ENCODE measurements at places on chromosomes 7 and 10.

DNA sequence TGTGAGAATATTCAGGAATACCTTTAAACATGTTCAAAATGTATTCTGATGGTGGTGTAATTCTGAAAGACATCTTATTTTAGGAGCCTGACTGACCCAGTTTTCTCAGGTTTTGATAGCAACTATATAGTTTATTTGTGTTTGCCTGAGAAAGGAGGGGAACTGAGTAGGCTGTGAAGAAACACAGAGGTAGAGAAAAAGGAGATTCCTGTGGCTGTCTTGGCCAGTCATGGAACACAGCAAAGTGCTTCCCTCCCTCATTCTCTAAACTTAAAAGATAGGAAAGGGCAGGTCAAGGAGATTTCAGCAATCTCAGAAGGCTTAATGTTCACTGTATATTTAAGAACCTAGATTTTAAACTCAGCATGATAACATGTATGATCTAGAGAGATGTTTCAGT, 43.5 kb downstream of the ZMYND11 start:
- DNase-seq: no peak

GRCh38 chr10:35854661-35855060, 212.6 kb upstream of the FZD8 start:
- no peak for DNase-seq

DNA sequence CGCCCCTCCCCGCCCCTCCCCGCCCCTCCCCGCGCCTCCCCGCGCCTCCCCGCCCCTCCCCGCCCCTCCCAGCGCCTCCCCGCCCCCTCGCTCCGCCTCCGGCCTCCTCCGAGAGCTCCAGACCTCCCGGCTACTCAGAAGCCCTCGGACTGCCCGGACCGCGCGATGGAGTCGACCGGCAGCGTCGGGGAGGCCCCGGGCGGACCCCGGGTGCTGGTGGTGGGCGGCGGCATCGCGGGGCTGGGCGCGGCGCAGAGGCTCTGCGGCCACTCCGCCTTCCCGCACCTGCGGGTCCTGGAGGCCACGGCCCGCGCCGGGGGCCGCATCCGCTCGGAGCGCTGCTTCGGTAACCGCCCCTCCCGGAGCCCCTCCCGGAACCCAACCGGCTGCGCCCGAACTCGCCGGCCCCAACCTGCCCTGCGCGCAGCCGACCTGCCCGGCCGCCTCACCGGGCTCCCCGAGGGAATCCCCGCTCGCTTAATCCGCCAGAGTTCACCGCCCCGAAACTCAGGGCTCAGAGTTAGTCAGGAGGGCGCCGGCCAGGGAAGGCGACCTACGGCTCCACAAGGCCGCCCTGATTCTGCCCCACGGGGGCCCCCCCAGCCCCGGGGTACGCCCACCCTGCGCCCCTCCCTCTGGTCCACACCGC, at the start of gene PAOX:
PAOX (plus strand) TSS at position 111 of the 649 bp plus-strand sequence; CDS start at position 166, 55 bp downstream.
- peak; percentile 81 for DNase-seq

DNA sequence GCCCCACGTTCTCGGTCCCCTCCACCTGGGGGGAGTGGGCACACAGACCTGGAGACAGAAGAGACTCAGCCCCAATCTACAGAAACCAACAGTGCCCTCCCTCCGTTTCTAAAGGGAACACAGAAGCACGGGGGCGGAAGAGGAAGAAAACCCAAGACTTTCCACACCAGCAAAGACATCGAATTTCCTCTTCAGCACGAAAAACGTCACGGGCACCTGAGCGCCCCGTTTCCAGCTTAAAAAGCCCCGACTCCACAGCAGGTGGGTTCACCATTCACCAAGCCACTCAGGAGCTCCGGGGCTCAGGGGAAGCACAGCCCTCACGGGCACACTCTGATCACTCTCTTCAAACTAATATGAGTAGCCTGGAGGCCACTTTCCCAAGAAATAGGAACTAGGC, 19.6 kb downstream of the NUDT1 start:
- DNase-seq: no peak
